ENCODE measurements at places on chromosomes 6 and 20. TPM values are rescaled to one million over a fixed set of nuclear protein-coding genes. Genes with fewer than 3 reads are reported as not detected.

DNA sequence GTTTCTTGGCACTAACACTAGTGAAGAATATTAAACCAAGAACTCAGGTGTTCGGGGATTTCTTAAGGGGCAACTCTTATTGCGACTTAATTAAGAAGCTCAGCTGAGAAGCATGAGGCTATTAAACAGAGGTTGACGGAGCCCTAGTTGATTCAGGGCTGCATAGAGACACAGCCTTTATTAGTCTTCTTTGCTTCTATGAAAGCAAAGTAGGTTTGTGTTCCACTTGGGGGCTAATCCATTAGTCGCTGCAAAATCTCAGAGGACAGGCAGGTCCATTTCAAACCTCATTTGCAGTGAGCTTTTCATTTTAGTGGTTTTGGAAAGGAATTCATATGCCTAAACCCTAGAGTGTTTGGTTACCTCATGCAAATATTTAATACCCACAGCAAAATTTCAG lies 506.6 kb upstream of the SULF2 start:
- H3K36me3 ChIP-seq = no peaks in the 10 kb centered on the region
- DNase-seq = no peak
- H3K27me3 ChIP-seq = peaks cover 4% of the 10 kb centered on the region
- H3K4me3 ChIP-seq = no peak overlapping the region
- H3K4me1 ChIP-seq = peaks cover 5% of the 10 kb centered on the region

- no peak overlapping the region for H3K27ac ChIP-seq
- no peaks in the 10 kb centered on the region for H3K36me3 ChIP-seq
- no peaks in the 10 kb centered on the region for H3K27me3 ChIP-seq
- no peak for DNase-seq
- H3K4me3 ChIP-seq = no peak overlapping the region
These were observed 74.2 kb upstream of the BMP2 start for GRCh38 chr20:6693178-6693807.

- no peaks in the 10 kb centered on the region for H3K27me3 ChIP-seq
- DNase-seq = no peak
- H3K4me1 ChIP-seq = peaks cover 21% of the 10 kb centered on the region
- H3K27ac ChIP-seq = peak overlapping the region; percentile 44
- no peaks in the 10 kb centered on the region for H3K36me3 ChIP-seq
These were observed 154.0 kb downstream of the JARID2 start for GRCh38 chr6:15399641-15400470.

DNA sequence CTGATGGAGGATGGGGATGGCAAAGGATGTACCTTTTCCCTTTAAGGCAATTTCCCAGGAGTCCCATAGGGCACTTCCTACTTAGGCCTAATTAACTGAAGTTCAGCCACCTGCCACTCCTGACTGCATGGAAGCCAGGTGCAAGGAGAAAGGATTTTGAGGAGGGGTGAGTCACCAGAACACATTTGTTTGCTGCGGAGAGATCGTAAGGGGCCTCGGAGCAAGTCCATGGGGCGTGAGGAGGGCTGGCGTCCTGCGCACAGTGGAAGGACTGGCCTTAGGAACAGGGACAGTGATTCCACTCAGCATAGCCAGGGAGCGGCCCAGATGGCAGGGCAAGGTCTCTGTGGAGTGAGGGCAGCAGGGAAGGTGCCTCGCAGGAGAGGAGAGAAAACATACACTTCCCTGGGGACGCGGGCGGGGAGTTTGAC lies 11.8 kb upstream of the MAP1LC3A start:
- H3K4me3 ChIP-seq = no peak overlapping the region
- H3K27me3 ChIP-seq = no peaks in the 10 kb centered on the region
- no peaks in the 10 kb centered on the region for H3K4me1 ChIP-seq
- no peaks in the 10 kb centered on the region for H3K36me3 ChIP-seq
- no peak for DNase-seq

GRCh38 chr6:95636552-95637431 lies 59.5 kb downstream of the MANEA start:
- H3K27ac ChIP-seq = no peak overlapping the region
- DNase-seq = no peak
- H3K4me1 ChIP-seq = no peaks in the 10 kb centered on the region
- no peak overlapping the region for H3K4me3 ChIP-seq
- H3K36me3 ChIP-seq = no peaks in the 10 kb centered on the region

DNA sequence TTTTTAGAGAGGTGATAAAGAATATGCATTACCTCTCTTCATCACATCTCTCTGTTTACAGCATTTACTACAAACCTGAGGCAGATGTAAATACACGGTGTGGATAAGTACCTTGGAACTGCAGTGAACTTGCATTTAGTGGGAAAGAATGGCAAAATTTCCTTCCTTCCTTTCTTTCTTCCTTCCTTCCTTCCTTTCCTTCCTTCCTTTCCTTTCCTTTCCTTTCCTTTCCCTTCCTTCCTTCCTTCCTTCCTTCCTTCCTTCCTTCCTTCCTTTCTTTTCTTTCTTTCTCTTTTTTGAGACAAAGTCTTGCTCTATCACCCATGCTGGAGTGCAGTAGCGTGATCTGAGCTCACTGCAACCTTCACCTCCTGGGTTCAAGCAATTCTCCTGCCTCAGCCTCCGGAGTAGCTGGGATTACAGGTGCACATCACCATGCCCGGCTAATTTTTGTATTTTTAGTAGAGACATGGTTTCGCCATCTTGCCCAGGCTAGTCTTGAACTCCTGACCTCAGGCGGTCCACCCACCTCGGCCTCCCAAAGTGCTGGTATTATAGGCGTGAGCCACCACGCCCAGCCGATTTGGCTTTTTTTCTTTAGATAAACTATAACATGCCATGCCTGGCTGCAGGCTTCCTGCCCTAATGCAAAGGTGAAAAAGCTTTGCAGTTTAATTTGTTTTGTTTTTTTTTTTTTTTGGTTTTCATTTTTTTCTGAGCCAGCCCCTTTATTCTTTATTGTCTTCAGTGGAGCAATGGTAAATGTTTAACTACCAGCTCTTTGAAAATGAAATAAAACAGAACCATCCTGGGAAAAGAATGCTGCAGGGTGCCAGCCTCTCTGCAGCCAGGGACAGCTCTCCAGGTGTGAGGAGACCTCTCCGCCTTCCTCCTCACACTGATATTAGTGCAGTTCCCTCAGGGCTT lies 64.2 kb upstream of the NEDD9 start:
- H3K36me3 ChIP-seq = no peaks in the 10 kb centered on the region
- DNase-seq = no peak
- no peaks in the 10 kb centered on the region for H3K4me1 ChIP-seq
- no peaks in the 10 kb centered on the region for H3K27me3 ChIP-seq
- no peak overlapping the region for H3K27ac ChIP-seq

DNA sequence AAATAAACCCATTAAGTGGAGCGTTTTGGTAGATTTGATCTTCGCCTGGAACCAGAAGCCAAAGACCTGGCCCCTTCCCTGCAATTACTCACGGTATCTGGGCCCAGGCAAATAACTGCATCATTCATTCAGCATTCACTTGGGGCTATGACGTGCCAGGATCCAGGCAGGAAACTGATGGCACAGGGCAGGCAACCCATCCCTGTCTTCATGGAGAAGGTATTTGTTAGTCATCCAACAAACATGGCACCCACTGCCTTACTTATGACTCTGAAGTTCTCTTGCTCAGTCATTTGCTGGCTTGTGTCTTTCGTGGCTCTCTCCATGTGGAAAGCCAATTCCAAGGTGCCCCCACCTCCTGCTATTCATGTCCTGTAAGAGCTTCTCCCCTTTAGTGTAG lies 232.4 kb downstream of the BMP7 start:
- no peak for DNase-seq
- peaks cover 4% of the 10 kb centered on the region for H3K27me3 ChIP-seq
- H3K36me3 ChIP-seq = no peaks in the 10 kb centered on the region
- H3K4me3 ChIP-seq = no peak overlapping the region

DNA sequence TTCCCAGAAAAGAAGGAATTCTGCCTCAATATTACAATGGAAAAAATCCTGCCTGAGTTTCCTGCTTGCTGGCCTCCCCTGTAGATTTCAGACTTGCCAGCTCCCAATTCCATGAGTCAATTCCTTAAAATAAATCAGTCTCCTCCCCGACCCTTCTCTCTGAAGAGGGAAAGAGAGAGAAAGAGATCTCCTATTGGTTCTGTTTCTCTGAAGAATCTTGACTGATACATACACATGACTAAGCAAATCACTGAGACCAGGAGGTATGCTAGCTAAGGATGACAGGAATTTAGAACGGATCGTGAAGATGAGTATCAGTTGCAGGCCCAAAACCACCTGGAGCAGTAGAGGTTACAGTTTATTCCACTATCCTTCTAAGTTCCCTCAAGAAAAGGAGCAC lies 11.3 kb upstream of the RBM24 start:
- H3K27me3 ChIP-seq = no peaks in the 10 kb centered on the region
- H3K27ac ChIP-seq = no peak overlapping the region
- H3K36me3 ChIP-seq = no peaks in the 10 kb centered on the region
- no peak for DNase-seq
- H3K4me3 ChIP-seq = no peak overlapping the region
- no peaks in the 10 kb centered on the region for H3K4me1 ChIP-seq

GRCh38 chr6:132812255-132812732 lies 2.1 kb upstream of the RPS12 start:
- peaks cover 7% of the 10 kb centered on the region for H3K27me3 ChIP-seq
- H3K27ac ChIP-seq = peak overlapping the region; percentile 94
- peaks cover 14% of the 10 kb centered on the region for H3K4me1 ChIP-seq
- H3K36me3 ChIP-seq = peaks cover 26% of the 10 kb centered on the region
- no peak for DNase-seq
- H3K4me3 ChIP-seq = peak overlapping the region; percentile 73

DNA sequence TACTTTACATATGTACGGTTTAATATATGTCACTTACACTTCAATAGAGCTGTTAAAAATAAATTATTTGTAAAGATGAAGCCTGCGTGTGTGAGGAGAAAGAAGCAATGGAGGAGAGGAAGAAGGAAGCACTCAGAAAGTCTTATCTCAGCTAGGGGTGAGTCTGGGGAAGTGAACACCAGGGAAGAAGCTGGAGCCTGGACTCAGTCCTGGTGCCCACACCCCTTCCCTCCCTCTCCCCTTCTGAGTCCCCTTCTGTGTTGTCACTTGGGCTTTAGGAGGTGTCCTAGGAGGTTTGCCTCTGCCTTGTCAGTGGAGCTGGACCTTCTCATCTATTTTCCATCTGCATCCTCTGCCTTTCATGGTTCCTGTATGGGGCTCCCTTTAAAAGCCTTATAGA lies 1.9 kb downstream of the SIRPB2 start:
- H3K27ac ChIP-seq = no peak overlapping the region
- no peak for DNase-seq
- H3K4me3 ChIP-seq = no peak overlapping the region

DNA sequence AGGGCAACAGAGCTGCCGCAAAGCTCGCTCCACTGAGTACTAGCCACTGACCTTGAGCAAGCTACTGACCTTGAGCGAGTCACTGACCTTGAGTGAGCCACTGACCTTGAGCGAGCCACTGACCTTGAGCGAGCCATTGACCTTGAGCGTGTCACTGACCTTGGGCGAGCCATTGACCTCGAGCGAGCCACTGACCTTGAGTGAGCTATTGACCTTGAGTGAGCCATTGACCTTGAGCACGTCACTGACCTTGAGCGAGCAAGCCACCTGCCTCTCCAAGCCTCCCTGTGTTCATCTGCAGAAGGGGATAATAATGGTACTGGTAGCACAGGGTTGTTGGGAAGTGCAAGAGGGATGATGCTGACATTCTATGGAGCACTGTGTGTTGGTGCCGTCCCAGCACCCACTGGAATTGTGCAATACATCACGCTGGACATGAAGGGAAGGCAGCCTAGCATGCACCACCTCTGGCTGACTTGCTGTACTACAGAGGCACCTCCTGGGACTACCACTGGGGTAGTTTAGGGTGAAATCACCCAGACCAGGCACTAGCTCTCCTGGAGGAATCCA lies 60.2 kb downstream of the CTCFL start:
- no peak overlapping the region for H3K4me3 ChIP-seq
- no peaks in the 10 kb centered on the region for H3K36me3 ChIP-seq
- H3K27ac ChIP-seq = no peak overlapping the region
- H3K4me1 ChIP-seq = peaks cover 3% of the 10 kb centered on the region
- no peaks in the 10 kb centered on the region for H3K27me3 ChIP-seq
- no peak for DNase-seq

- peak overlapping the region; percentile 68 for H3K27ac ChIP-seq
- no peak overlapping the region for H3K4me3 ChIP-seq
- peaks cover 58% of the 10 kb centered on the region for H3K4me1 ChIP-seq
- DNase-seq = no peak
- peaks cover 22% of the 10 kb centered on the region for H3K36me3 ChIP-seq
These were observed 2.6 kb downstream of the CLIC1 start for GRCh38 chr6:31733734-31734133.

DNA sequence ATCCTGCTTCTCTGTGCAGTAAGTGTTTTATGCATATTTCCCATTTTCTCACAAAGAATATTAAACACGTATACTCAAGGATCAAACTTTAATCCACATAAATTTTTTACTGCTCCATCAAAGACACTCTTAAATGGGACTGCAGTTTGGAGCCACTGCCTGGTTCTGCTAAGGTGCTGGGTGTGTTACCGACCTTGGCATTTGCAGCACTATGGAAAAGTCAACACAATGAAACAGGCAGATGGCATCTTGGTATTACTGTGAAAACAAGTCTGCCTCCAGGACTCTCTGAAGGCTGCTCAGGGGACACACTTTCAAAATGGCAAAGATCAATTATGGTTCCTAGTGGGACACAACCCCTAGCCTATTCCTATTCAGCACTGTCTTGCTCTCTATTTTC lies 17.3 kb upstream of the HLA-G start:
- no peaks in the 10 kb centered on the region for H3K36me3 ChIP-seq
- no peak overlapping the region for H3K4me3 ChIP-seq
- H3K4me1 ChIP-seq = no peaks in the 10 kb centered on the region
- peaks cover 25% of the 10 kb centered on the region for H3K27me3 ChIP-seq
- H3K27ac ChIP-seq = no peak overlapping the region

DNA sequence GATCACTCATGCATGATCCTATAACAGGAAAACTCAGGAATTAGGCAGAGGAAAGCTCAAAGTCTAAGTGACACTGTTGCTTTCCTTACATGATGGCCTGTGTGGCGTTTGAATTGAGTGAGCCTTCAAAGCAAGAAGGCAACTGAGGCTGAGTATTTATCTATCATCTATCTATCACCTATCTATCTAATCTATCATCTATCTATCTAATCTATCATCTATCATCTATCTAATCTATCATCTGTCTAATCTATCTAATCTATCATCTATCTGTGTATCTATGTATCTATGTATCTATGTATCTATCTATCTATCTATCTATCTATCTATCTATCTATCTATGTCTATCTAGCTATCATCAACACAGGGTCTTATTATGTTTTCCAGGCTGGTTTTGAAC lies 41.8 kb upstream of the BCLAF1 start:
- no peak for DNase-seq
- no peaks in the 10 kb centered on the region for H3K4me1 ChIP-seq
- no peak overlapping the region for H3K4me3 ChIP-seq

Gene ORC3
- 36.9 TPM for total RNA-seq

Gene ADGRB3
- 0.10 TPM for total RNA-seq

Gene HLA-DMB
- 0.44 TPM for total RNA-seq

Gene HEY2
- total RNA-seq = not detected

Data from Panc1 (cell line).